Dorsolateral prefrontal cortex (tissue), 122 donors: ENCODE measurements at places on chromosomes 5 and 9. TPM values are rescaled to one million over a fixed set of nuclear protein-coding genes. Genes with fewer than 3 reads are reported as not detected.

DNA sequence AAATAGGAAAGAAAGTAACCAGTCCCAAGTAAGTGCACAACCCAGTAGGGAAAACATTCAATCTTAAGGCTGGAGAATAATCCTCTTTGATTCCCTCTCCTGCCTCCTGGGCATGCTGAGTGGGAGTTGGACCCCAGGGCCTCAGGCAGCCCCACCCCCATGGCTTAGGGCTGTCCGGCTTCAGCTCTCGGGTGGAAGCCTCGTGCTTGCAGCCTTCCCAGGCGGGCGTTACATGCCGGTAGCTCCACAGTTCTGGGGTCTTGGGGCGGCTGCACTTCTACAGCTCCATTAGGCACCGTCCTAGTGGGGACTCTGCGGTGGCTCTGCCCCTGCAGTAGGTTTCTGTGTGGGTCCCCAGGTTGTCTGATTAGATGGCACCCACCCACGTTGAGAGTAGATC is 10.1 kb downstream of the GLIPR2 start:
- DNase-seq = no peak

The ORM2 gene
- total RNA-seq = not detected

DNA sequence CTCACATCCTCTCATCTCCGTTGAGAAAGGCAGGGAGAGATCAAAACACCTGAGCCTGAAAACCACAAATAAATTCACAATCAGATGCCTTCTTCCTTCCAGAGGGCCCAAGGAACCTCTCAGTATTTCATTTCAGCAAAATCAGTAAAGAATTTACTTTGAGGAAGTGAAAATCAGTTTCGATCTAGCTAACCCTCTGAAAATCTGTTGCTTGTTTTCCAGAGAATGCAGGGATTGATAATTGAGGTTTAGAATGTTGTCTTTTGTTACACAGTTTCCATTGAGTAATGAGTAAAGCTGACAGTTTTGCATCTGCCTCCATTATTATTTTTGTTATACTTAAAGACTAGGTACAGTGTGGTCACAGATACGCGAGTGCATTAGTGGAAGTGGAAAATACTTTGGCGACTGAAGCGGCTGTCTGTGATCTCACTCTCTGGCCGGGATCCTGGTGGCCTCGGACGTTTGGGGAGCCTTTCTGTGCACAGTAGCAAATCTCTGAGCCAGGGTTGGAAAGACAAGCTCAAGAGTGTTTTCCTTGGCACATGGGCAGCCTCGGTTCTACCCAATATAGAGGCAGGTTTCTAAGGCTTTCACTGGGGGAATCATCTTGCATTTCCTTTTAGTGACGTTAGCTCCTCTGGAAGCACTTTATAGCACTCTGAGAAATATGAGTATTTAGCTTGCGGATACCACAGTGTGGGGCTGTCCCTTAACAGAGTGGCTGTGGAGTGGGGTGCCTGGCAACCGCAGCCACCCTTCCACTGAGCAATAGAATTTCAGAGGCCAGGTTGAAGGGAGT is 32.2 kb upstream of the ANGPTL2 start:
- peak; percentile 74 for DNase-seq

The KIAA0825 gene
- total RNA-seq = 11.3 TPM

DNA sequence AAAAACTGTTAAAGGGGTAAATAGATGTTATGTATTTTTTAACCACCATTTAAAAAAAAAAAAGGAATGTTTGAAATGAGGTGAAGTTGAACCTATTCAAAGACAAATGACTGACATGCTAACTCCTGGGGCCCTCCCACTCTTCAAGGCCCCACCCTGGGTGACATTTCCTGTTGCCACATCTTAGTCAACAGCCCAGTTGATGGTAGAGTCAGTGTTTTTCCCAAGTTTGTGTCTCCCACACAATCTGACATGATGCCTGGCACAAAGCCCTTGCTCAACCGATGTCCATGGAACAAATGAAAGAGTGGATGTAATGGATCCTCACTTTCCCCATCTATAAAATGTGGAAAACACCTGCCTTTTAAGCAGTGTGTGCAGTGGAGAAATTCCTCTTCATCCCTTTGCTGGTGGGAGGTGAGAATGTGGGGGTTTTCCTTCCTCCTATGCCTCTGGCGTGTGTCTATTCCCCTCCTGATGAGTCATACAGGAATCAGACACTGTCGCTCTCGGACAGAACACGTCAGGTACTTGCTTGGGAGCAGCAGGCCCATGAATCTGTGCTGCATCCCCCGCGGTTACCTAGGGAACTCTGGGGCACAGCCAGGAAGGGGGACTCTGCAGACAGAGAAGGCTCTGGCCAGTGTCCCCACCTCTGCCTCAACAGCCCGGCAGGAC is 13.7 kb upstream of the ADRA1B start:
- DNase-seq = no peak

DNA sequence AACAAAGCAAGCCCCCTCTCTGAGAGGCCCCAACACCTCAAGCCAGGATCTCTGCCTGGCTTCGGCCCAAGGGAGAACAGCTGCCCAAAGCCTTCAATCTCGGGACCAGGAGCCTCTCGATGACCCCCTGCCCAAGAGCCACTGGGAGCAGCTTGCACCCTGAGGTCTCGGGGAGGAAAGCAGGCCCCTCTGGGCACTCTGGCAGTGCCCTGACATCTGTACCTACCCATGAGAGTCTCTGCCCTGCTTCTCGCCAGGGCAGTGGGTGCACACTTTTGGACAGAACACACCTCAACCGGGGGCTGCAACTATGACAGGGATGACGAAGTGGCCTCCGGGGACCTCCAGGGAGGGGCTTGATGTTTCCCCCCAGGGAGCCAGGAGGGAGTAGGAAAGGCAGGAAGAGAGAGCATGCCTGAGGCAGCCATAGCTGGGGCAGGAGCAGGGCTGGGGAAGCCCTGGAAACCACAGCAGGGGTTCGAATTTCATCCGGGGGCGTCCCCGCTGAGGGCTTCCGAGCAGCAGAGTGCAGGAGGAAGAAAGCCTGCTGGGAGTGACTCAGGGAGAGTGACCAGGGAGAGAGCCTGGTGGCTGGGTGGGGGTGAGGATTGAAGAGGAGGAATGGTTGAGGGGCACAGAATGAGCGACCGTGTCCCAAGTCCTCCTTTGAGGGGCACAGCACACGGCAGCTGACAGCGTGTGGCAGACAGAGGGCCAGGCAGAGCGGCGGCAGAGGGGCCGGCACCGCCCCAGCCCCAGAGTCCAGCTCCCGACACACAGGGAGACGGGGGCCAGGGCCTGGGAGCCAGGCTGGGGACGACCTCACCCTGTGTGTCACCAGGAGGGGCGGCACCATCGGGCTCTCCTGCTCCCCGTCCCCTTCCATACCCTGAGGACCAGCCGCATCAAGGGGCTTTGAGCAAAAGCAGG is 1.8 kb downstream of the LPCAT1 start:
- DNase-seq = peak; percentile 2

The MEIKIN gene
- 2.4 TPM for total RNA-seq

DNA sequence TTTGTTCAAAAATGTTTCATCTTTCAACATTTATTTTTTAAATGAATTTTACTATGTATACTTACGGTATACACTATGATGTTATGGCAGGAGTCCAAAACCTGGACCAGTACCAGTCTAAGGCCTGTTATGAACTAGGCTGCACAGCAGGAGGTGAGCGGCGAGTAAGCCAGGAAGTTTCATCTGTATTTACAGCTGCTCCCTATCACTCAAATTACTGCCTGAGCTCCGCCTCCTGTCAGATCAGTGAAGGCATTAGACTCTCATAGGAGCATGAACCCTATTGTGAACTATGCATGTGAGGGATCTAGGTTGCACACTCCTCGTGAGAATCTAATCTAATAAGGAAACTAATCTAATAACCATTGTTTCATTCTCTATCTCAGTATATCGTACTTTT is 715.5 kb upstream of the PTPRD start:
- DNase-seq = no peak

GRCh38 chr9:136282272-136282861 is 21.5 kb downstream of the CCDC187 start:
- no peak for DNase-seq

GRCh38 chr9:116471093-116471906 is 215.8 kb upstream of the TRIM32 start:
- DNase-seq = no peak

The DAB2IP gene
- total RNA-seq = 66.4 TPM

- no peak for DNase-seq
These were observed 197.0 kb upstream of the VLDLR start for GRCh38 chr9:2424619-2425033.

- DNase-seq = no peak
These were observed 16.1 kb upstream of the RAB14 start for GRCh38 chr9:121217609-121218292.

DNA sequence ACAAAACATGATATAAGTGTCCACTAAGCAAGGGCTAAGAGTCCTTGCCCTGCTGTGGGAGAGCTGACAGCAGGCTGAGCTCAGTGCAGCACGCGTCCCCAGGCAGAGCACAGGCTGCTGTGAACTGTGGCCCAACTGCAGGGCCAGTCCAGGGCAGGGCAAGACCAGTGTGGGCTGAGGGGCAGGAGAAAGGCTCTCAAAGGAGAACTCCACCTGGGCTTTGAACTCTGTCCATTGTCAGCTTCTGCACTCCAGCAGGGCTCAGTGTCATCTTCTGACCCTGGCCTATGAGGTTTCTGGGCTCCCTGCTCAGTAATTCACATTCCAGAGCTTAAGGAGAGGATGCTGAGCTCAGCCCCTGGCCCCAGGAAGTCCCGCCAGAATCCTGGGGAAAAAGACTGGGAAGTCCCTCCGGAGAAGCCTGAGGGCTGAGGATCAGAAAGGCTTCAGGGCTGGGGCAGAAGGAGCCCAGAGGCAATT is 37.4 kb downstream of the LHFPL2 start:
- no peak for DNase-seq

The MTX3 gene
- 28.5 TPM for total RNA-seq

DNA sequence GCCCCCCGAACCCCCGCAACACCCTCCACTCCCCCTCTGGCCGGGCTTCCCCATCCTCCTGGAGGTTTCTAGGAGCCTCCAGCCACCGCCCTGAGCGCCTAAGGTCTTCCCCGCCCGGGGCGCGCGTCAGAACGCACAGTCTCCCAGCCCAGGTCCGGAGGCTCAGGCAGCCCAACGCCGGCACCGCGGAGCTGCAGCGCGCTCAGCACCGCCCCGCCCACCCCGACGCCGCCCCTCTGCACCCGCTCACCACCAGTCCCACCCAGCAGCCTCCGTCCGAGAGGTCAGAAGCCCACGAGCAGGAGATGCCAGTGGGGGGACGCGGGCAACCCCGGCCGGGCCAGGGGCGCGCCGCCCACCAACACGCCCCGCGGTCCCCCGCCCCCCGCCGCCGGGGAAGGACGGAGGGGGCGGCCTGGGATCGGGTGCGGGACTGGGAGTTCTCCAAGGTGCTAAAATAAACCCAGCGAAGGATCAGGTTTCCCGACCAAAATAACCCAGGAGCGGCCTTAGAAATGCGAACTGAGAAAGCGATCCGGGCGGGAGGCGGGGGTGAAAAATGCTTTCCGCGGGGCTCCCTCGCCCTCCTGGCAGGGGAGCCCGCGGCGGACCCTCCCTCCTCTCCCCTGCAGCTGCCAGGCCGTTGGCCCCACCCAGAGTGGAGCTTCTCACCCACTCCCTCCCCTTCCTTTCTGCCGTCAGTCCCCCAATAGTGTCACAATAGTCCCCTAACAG is 6.5 kb upstream of the FAM78A start:
- no peak for DNase-seq

The SMIM33 gene
- not detected for total RNA-seq

- DNase-seq = no peak
These were observed 162.8 kb downstream of the TLE1 start for GRCh38 chr9:81526587-81526986.

GRCh38 chr9:113652355-113653152 is 189.0 kb downstream of the RGS3 start:
- DNase-seq = no peak

The IFNK gene
- not detected for total RNA-seq

The PAX5 gene
- not detected for total RNA-seq

The EEIG1 gene
- total RNA-seq = 121 TPM

The KYAT1 gene
- 30.9 TPM for total RNA-seq

DNA sequence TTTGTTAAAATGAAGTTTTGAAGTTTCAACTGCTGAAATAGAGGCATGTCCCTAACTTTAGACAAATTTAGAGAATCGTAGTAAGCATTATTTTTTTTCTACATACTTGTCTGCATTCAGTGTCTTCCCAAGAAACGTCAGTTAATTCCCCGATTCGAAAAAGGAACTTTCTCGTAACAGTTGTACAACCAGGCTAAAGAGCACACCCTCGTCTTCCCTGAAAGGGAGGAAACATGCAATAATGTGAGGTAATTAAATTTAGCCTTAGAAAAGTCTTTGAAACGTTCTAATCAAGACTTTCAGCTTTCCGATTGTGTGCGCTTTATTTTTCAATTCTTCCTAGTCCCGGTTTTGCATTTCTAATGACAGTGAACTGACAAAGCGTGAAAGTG is 374 bp upstream of the SLC1A3 start:
- no peak for DNase-seq

The GPX8 gene
- 0.59 TPM for total RNA-seq

DNA sequence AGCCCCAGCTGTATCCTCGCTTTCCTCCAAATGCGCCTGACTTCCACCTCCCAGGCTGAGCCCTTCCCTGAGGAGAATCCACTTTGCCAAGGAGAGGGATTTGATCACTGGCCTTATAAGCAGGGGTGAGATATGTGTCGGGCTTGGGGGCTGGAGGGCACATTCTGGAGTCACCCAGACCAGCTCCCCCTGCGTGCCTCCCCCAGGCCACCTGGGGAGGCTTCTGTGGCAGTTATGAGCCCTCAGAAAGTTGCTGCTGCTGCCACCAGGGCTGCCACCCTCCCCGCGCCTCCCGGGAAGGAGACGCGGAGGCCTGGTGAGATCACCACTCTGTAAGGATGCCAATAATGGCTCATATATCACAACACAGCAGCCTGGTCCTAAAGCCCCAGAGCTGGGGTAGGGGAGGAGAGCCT is 211.5 kb downstream of the PAPPA start:
- DNase-seq = peak; percentile 42

The C9orf50 gene
- 0.18 TPM for total RNA-seq
